ENCODE measurements at places on chromosomes 2 and 18.

GRCh38 chr2:23053601-23054000 is 331.4 kb upstream of the KLHL29 start:
- no peak for DNase-seq

- DNase-seq = no peak
Measured at GRCh38 chr2:235498541-235498940, 4.7 kb downstream of the AGAP1 start.

GRCh38 chr2:193929131-193929530 is 1727.9 kb upstream of the SLC39A10 start:
- DNase-seq = no peak

GRCh38 chr2:72713857-72714256 is 112.0 kb downstream of the EXOC6B start:
- DNase-seq = no peak

DNA sequence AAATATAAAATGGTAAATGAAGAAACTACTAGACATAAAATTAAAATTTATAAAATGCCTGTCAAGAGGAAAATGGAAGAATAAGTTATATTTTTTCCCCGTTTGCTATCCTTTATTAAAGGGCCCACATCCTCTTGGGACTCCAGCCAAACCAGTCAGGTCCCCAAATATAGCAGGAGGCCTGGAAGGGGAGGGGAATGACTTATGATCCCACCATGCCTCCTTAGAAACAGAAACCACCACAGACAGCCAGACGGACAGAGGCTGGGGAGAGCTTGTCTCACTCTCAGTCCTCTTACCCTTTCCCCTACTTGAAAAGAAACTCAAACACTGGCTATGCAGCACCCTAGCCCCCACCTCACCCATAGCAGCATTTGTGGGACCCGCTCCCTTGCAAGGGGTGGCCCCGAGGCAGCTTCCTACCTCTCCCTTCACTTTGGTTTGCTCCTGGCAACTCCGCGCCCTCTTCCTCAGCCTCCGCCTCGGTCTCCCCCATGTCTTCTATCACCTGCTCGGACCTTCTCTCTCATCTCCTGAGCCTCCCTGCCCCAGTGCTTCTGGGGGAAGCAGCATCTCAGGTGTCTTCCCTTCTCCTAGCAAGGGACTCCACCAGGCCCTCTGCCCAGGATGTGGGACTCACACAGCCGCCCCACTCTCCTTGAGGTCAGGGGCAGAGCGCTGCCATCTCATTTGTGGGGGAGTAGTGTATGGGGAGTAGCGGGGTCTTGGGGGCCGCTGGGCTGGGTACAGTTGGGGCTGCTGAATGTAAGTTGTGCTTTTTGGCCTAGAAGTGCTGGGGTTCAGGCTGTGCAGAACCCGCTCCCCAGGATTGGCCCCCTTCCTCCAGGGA is 37.4 kb upstream of the ANKRD62 start:
- no peak for DNase-seq

DNA sequence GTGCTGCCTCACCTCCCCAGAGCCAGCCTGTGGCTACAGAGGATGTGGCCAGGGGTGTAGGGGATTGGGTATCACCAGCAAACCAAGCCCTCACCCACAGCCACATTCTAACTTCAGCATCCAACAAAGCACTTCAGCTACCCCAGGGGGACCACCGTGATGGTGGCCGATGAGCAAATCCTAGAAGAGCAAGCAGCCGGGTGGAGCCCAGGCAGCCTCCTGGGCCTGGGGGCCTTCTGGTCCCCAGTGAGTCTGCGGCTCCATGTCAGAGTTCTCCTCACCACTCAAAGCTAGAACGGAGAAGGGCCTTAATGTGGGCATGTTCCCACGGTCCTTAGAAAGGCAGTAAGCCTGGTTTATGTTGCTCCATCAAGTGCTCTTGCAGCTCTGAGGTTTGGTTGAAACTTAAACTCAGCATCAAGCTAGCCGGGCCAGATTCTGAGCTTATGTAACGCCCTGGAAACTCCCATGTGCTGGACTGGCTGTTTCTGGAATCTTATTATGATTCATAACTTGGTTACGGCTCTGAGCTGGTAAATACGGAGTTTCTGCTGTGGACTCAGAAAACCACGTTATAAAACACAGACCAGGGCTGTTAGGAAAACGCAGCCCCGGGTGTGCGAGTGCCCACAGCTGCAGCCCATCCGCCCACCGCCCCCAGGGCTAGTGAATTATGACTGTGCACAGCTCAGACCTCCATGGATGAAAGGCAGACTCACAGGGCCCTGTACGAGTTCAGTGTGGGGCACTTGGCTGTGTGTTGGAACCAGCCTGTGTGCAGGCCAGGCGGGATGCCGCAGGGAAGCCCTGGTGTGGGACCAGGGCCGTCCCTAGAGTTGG is 99.8 kb downstream of the SEPTIN10 start:
- DNase-seq = no peak

DNA sequence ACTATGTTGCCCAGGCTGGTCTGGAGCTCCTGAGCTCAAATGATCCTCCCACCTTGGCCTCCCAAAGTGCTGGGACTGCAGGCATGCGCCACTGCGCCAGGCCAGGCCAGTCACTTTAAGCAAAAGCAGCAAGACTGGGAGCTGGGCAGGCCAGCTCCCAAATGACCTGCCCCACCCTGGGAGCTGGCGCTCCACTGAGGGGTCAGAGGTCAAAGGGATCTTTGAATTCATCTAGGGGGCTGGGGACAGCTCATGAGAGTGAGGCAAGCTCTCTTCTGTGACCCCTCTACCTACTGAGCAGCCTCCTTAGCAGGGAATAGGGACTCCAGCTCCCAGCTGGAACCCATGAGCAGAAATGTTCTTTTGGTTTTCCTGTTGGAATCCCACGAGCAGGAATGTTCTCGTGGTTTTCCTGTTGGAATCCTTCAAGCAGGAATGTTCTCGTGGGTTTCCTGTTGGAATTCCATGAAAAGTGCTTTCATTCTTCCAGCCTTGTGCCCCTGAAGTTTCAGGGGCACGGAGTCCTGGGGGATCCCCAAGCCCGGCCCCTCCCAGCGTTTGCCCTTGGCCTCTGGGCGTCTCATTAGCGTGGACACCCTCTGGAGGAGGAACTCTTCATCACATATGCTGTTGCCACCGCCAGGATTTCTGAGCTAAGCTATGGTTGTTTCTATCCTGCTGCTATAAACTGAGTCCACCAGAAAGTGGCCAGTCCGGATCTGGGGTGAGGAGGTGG is 162.0 kb upstream of the HAAO start:
- no peak for DNase-seq

GRCh38 chr2:63522950-63523349 is 65.3 kb downstream of the WDPCP start:
- DNase-seq = no peak

DNA sequence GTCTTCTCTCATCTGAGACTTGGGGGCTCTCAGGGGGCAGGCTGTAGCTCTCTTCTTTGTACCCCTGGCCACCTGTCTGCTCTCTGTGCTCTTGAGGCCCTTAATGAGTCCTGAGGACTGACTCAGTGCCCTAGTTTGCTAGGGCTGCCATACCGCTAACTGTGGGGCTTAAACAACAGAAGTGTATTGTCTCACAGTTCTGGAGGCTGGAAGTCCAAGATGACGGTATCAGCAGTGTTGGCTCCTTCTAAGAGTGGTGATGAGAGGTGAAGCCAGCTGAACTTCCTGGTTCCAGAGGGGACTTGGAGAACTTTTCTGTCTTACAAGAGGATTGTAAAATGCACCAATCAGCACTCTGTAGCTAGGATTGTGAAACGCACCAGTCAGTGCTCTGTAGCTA is 67.0 kb downstream of the ACOXL start:
- DNase-seq = no peak

GRCh38 chr2:126715111-126715510 is 59.2 kb downstream of the GYPC start:
- no peak for DNase-seq

DNA sequence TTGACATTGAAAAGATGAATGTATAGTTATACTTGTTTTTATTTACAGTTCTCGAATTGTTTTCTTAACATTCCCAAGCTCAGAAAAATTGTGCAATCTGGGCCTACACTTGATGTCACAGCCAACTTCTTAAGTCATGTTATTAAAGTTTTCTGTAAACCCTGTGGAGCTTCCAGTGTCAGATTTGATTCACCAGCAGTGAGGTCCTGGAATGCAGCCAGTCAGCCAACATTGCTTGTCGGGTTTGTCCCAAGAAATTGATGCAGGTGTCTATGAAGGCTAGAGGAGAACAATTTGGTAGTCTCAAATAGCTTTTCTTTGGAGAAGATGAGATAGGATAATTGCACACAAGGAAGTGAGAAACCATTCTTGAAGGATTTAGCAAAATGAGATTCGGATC is 732.2 kb downstream of the DPP10 start:
- no peak for DNase-seq

GRCh38 chr18:70197844-70198243 is 7.6 kb downstream of the RTTN start:
- no peak for DNase-seq

DNA sequence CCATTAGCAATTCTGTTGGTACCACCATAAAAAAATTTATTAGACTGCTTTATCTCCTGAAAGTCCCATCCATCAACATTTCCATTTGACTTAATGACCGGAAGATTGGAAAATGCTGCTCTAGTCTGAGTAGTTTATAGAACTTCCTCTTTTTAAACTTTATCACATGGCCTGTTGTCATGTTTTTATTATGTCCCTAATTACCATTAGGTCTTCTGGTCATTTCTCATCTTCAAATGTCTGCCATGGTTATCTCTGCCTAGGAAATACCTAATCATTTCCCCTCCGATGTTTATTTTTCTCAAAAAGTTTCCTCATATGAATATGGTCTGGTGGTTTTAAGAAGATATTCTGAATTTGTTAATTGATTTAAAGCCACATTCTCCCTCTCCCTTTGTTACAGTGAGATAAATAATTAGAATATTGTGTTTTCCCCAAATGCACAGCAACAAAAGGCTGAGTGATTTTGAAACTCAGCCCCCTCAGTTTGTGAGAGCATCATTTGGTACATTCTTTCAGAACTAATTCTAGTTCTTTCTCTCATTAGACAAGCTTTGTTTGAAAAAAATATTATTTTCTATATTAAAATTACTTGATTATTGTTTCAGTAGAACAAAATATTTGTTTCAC is 317.1 kb upstream of the ST6GAL2 start:
- no peak for DNase-seq

DNA sequence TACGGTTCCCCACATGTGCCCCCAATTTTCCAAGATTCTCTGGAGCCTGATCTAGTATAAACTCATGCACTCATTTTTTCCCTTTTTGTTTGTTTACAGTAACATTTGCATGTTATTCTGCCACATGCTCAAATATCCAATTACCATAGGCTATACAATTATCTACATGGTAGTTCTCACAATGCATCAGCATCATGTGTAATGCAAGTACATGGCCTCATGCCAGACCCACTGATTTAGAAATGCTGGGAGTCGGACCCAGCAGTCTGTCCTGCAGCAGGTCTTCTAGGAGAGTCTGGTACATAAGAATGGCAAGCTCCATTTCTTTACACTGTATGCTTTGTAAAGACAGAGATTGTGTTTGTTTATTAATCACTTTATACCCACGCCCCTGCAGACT is 107.7 kb downstream of the CBLN2 start:
- peak; percentile 40 for DNase-seq

DNA sequence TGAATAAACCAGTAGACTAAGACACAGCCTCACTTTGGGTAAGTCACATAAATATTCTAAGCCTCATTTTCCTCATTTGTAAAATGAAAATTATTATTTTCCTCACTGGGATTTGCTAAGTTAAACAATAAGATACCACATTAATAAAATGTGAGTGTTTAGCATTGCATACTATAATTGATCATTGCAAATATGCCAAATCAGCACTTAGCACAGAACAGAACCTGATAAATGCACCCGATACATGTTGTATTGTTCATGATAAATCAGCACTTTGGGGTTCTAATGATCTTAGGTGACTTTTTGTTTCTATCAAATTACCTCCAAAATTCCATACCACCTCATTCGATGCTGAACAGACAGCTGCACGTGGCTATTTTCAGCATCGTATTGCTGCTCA is 50.2 kb upstream of the RAPGEF4 start:
- DNase-seq = no peak

GRCh38 chr2:135840601-135841000 is 3.6 kb upstream of the LCT start:
- DNase-seq = no peak

DNA sequence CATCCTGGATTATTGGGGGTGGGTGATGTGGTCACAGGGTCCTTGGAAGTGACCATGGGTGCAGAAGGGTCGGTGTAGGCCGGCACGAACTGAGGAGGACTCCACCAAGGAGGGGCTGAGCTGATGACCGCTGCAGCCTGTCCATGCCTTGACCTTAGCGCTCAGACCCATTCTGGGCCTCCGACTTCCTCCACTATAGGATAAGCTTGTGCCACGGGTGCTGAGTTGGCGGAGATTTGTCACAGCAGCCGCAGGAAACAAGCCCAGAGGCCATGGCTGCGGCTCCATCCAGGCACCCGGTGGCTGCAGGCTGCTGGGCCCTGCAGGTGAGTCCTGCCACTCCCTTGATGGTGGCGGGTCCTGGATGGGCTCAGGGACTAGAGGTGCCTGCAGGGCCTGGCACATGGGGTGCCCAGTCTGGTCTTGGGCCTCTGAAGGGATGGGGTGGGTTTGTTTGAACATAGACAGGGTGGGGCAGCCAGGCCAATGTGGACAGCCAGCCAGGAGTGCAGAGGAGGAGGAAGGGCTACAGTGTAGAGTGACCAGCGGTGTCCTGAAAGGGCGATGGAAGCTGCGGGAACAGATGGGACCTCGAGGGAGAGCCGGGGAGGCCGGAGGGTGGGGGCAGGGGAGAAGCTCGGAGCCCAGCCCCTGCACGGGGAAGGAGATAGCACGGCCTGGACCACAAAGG is 84.8 kb downstream of the SEPTIN10 start:
- no peak for DNase-seq
